ENCODE measurements at places on chromosomes 3 and 15.

GRCh38 chr3:158737976-158738615 is 5.8 kb upstream of the RARRES1 start:
- no peak for DNase-seq

GRCh38 chr3:23810343-23811184 is 4.8 kb downstream of the UBE2E1 start:
- DNase-seq: peak; percentile 56

DNA sequence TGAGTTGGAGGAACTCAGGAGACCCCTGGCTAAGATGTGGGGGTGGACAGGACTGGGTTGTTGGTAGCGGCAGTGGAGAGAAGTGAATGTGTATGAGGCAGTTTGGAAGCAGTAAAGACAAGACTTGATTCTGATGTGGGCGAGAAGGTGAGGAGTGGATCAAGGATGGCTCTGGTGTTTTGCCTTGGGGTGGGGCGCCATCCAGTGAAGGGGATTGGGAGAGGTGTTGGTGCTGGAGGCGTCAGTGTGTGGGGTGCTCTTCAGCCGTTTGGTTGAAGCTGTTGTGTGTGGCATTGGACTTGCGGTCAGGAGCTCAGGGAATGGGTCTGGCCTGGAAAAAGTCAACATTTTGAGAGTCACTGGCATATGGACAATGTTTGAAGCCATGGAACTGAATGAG is 13.3 kb downstream of the FAN1 start:
- no peak for DNase-seq

DNA sequence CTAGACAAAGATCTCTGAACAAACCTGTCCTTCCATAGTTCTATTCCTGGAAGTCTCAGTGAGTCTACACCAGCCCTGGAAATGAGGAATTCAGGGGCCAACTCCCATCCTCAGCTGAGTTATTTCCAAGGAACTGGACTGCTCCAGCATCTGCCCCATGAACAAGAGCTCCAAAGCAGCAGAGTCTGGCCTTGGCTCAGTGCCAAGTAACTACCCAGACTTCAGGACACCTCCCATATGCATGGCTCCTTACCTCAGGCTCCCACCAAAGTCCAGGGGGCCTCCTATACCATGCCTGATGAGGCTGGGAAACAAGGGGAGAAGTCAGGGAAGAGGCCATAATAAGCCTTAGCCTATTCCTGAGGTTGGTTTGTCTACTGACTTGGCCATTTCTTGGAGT is 45.0 kb downstream of the FAIM start:
- no peak for DNase-seq

GRCh38 chr3:149003653-149004305 is 12.4 kb downstream of the GYG1 start:
- no peak for DNase-seq

DNA sequence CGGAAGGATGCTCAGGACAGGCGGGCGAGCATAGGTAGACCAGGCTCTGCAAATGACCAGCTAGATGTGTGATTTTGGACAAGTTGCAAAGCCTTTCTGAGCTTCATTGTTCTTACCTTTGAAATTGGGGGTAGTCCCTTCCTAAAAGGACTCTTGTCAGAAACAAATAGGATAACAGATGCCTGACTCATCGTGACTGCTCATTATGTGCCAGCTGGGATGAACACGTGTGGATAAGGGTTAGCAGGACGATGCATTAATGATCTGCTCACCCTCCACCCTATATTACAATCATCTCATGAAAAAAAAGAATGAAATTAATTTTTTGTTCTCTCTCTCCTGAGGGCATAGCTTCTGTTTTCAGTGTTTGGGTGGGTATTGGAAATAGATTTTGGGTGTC is 223.4 kb downstream of the NR2F2 start:
- DNase-seq: no peak

GRCh38 chr15:90901175-90902039 is 1.7 kb upstream of the MAN2A2 start:
- DNase-seq: no peak

GRCh38 chr3:3853544-3853943 is 54.3 kb downstream of the LRRN1 start:
- DNase-seq: no peak

- no peak for DNase-seq
These were observed 484.2 kb upstream of the ATP11B start for GRCh38 chr3:182309120-182309519.

- no peak for DNase-seq
These were observed 103.4 kb downstream of the LSAMP start for GRCh38 chr3:116341899-116342298.

GRCh38 chr3:101124125-101124524 is 130.9 kb upstream of the ABI3BP start:
- DNase-seq: no peak

DNA sequence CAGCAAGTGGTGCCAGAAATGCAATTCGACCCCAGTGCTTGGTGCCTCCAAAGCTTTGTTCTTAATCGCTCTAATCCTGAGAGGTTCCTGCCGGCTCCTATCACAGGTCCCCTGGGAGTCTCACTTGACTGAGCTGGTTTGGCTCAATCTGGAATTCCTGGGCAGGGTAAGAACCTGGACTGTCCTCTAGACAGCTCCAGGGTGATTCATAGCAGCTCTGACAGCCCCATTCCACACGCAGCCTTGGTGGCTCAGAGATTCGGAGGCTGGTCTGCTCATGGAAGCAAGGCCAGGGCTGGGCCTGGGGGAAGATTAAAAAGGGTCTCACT is 37.9 kb downstream of the MYO5C start:
- no peak for DNase-seq

DNA sequence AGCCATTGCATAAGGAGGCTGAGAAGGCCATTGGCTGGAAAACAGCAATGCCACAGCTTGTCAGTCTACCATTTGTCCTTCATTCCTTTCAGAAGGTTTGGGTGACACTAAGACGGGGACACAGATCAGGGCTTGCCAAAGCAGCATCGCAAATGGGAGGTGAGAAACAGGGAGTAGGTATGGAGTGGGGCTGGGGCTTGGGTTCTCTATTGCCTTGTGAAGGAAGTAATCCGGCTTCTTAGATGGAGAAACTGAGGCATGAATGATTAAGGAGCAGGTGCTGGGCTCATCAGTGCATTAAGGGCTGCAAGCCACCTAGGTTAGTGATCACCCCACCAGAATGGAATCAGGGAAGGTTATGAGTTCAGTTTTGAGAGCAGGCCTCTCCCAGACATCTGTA is 115.6 kb upstream of the NMNAT3 start:
- DNase-seq: no peak

DNA sequence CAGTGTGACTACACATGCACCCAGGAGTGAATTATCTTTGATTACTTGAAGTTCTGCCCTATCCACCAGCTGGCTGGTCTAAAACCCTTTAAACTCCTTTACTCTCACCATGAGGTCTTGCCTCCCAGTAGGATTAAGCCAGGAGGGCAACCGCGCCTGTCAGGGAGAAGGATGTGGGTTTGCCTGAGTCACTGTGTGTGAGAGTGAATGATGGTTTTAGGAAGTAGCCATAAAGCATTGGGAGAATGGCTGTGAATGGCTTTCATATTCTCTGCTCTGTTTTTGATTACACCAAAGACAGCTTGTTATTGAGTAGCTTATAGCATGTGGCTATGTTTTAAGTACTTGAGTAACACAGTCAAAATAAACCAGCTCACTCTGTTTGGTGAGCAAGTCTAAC is 637.7 kb upstream of the TBL1XR1 start:
- no peak for DNase-seq

DNA sequence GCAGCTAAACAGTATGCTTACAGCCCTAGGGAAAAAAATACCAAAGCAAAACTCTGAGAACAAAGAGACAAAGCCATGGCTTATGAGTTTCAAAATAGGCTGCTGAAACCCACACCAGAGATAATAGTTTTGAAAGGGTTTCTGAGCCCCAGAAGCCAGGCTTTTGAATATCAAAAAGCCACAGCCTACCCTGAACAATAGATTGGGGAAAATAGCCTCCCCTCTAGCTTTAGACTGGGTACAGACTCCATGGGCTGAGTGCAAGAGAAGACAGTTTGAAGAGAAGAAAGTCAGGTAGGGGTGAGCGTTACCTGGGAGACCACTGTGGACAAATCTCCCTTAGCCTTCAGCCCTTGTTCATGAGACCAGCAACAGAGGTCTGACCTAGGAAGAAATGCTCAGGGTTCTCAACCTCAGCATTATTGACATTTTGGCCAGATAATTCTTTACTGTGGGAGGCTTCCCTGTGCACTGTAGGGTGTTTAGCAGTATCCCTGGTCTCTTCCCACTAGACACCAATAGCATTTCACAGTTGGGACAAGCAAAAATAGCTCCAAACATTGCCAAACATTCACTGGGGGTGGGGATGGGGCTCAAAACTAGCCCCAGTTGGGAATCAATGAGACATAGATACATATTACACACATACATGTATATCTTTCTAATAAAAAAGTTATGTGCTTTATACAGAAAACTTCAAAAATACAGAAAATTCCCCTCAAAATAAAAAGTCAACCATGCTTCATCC is 11.6 kb upstream of the TAFA4 start:
- DNase-seq: no peak

DNA sequence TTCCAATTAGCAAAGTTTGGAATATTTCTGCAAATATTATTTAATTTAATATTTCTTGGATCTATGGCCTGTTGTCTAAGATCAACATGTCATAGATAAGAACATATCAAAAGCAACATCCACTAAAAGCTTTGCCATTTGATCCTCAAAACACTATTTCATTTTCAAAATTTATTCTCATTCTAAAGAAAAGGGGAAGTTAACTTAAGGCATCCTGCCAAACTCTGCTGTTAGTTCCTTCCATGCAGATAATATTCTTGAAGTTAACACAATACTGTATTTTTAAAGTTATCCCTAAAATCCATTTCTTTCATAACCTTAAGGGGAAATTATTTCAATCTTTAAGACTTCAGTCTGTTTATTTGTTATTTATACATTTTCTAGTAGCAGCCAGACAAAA is 28.2 kb upstream of the GBE1 start:
- no peak for DNase-seq

GRCh38 chr3:138197058-138197457 is 10.0 kb downstream of the ARMC8 start:
- no peak for DNase-seq

GRCh38 chr3:42270561-42270960 is 4.6 kb upstream of the CCK start:
- DNase-seq: no peak

GRCh38 chr3:48503401-48504050 is 448 bp downstream of the SHISA5 start:
- DNase-seq: peak; percentile 17

GRCh38 chr3:168968609-168969008 is 694.9 kb downstream of the MECOM start:
- no peak for DNase-seq

DNA sequence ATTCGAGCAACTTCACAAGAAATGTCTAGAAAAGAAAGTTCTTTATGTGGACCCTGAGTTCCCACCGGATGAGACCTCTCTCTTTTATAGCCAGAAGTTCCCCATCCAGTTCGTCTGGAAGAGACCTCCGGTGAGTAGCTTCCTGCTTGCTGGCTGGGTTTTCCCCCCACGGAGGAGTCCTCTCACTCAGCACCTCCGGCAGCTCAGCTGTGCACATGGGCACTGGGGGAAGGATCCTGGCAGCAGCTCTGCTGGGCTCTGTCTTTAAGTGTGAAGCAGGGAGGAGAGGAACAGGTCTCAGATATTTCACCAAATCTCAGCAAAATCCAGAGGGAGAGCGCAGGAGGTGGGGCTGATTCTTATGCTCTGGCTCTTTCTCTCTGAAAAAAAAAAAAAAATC is 684 bp downstream of the CAPN3 start:
- DNase-seq: no peak

- no peak for DNase-seq
These were observed 108.1 kb upstream of the AADACL2 start for GRCh38 chr3:151625586-151625985.

- DNase-seq: no peak
These were observed 74.4 kb downstream of the THSD4 start for GRCh38 chr15:71189718-71190117.

- DNase-seq: no peak
These were observed 120.7 kb downstream of the VGLL4 start for GRCh38 chr3:11522953-11523571.

DNA sequence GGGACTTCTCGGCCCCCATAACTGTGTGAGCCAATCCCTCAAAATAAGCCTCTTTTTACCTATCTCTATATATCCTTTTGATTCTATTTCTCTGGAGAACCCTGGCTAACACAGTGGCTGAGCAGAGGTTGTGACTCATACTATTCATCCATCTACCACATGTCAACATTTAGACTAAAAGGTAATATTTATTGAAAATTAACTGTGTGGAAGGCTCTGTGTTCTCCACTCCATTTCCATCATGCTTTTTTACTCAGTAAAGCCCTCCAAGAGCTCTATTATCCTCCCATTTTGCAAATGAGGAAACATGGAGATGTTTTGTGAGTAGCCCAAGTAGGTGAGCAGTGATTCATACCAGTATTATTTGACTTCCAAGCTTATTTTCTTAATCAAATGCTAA is 217.9 kb upstream of the DCBLD2 start:
- no peak for DNase-seq

DNA sequence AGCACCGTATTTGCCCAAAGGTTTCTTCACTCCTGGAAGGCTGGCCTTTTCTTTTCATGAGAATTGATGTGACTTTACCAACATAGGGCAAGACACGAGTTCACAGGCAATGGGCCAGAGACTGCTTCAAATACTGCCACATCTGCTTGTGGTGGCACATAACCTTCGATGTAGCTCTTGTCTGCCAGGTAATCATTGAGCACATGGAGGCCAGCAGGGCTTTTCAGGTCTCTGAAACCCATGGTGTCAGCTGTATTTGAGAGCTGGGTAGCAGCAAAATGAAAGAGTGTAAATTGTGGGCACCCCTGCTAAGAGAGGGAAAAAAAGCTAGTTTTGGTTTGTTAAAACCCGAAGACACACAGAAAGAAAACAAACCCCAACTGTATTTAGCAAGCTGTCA is 200.7 kb downstream of the NAALADL2 start:
- no peak for DNase-seq

GRCh38 chr3:61685755-61686154 is 124.4 kb downstream of the PTPRG start:
- DNase-seq: no peak

GRCh38 chr15:55632434-55632833 is 44.3 kb upstream of the PYGO1 start:
- no peak for DNase-seq

DNA sequence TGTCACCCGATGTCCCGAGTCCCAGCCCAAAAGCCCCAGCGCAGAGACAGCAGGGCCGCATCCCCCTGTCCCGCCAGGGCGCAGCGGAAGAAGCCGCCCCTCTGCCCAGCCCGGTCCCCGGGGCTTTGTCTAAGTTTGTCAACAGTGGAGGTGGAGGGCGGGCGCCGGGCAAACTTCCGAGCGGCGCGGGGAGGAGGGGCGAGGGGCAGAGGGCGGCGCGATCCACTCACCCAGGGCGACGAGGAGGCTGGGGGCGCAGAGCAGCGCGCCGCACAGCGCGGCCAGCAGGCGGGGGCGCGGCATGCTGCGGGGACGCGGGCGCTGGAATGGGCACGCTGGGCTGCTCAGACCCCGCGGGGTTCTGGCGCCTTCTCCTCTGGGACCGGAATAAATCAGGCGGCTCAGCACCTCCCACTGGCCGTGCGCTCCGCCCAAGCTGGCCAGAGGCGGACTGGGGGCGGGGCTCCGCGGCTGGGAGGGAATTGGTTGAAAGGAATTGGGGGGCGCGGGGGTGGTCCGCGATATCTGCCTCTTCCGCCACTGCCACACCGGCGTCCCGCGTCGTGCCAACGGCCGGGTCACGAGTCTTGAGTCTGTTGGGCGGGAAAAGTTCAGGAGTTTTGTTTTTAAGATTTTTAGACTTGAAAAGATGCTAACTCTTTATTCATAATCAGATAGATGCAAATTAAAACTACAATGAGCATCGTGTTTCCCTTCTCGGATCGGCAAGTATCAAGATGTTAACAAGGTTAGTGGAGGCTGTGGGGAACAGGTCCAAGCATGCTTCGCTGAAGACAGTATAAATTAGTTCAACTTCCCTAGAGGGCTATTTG is at the start of gene MFGE8:
TSS of gene MFGE8 (minus strand) at position 363 of the 833 bp plus-strand sequence. CDS start at position 303, 60 bp downstream.
- DNase-seq: peak; percentile 58

Measured in substantia nigra (tissue), 51 donors.